Activated CD8-positive, alpha-beta memory T cell treated with anti-CD3 and anti-CD28 coated beads, Interleukin-2, amount 10 ng/mL, durations not matched to agents 7 days and 5 days (primary cell): ENCODE measurements at places on chromosomes 11 and 22. TPM values are rescaled to one million over a fixed set of nuclear protein-coding genes. Genes with fewer than 3 reads are reported as not detected.

The MYOD1 gene
- not detected for total RNA-seq

DNA sequence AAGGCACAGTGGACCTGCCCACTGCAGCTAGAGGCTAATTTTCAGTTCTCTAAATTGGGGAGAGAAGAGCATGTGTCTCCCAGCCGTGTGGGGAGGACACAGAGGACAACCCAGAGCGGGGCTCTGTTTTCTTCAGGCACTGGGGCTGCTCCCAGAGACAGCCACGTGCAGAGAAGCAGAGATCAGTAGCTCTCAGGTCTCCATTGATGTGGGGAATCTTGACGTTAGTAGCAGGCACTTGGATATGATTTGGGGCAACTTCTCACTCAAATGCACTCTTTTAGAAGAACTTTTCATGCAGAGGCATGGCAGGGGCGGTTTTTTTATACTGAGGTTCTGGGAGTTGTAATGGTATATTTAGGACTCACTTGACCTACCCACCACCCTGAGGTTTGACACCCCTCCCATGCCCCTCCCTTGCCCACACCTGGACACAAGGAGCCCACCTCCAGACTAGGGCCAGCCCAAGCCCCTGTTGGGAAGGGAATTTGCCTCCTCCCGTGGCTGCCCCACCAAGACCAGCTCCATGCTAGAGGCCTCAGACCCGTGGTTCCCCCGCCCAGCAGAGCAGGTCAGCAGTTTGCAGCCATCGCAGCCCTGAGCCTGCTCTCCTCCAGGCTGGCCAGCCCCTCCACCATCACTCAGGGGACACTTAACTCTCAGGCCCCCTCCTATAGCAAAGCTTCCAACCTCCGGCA is 94.2 kb upstream of the RTL6 start:
- H3K27ac ChIP-seq = no peak overlapping the region
- H3K36me3 ChIP-seq = no peaks in the 10 kb centered on the region
- H3K4me1 ChIP-seq = peaks cover 8% of the 10 kb centered on the region
- DNase-seq = no peak
- peaks cover 42% of the 10 kb centered on the region for H3K27me3 ChIP-seq

GRCh38 chr11:58466293-58466692 is 24.3 kb upstream of the OR5B12 start:
- H3K36me3 ChIP-seq = no peaks in the 10 kb centered on the region
- no peaks in the 10 kb centered on the region for H3K4me1 ChIP-seq
- H3K4me3 ChIP-seq = no peak overlapping the region
- no peak for DNase-seq

GRCh38 chr22:29530716-29531115 is 22.8 kb downstream of the THOC5 start:
- no peaks in the 10 kb centered on the region for H3K27me3 ChIP-seq
- DNase-seq = no peak
- peaks cover 49% of the 10 kb centered on the region for H3K36me3 ChIP-seq
- H3K27ac ChIP-seq = no peak overlapping the region

DNA sequence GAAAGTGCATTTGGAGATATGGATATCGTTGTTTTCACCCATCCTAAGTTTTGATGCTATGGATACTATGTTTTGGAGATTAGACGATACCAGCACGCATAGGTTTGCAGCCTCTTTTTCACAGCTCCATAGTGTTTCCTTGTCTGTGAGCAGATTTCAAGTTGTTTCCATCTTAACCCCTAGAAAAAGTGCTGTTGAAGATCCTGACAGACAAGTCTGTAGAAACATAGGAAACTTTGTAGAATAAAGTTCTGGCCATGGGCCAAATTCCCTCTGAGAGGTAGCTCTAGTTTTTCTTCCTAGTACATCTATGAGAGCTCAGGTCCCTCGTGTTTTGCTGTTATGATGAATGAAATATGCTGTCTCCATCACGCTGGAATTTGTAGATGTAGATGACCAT is 32.4 kb downstream of the ST3GAL4 start:
- no peak overlapping the region for H3K4me3 ChIP-seq
- H3K36me3 ChIP-seq = no peaks in the 10 kb centered on the region
- no peak for DNase-seq
- peaks cover 4% of the 10 kb centered on the region for H3K4me1 ChIP-seq
- H3K27me3 ChIP-seq = no peaks in the 10 kb centered on the region

DNA sequence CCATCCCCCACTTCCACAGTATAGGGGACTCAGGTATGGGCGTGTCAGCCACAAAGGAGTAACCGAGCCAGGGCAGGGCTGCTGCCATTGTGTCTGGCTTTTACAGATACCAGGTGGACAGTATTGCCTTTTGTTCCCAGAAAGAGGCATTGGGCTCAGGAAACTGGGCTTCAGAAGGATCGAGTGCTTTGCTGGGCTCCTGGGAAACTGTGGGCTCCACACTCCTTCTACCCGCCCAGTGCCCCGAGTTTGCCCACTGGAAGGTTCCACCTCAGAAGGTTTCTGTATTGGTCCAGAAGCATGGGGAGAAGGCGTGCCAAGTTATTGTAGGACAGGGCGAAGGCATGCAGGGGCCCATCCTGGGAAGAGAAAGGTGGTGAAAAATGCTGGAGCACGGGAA is 894.4 kb downstream of the TBC1D22A start:
- no peaks in the 10 kb centered on the region for H3K36me3 ChIP-seq
- H3K4me1 ChIP-seq = no peaks in the 10 kb centered on the region
- H3K27ac ChIP-seq = no peak overlapping the region
- no peak overlapping the region for H3K4me3 ChIP-seq
- DNase-seq = no peak
- H3K27me3 ChIP-seq = no peaks in the 10 kb centered on the region

- H3K4me3 ChIP-seq = no peak overlapping the region
- no peaks in the 10 kb centered on the region for H3K27me3 ChIP-seq
- peaks cover 71% of the 10 kb centered on the region for H3K4me1 ChIP-seq
- no peak for DNase-seq
Measured at GRCh38 chr22:41842996-41843970, 10.4 kb downstream of the SREBF2 start.
